ENCODE measurements at places on chromosomes 7 and 10.

DNA sequence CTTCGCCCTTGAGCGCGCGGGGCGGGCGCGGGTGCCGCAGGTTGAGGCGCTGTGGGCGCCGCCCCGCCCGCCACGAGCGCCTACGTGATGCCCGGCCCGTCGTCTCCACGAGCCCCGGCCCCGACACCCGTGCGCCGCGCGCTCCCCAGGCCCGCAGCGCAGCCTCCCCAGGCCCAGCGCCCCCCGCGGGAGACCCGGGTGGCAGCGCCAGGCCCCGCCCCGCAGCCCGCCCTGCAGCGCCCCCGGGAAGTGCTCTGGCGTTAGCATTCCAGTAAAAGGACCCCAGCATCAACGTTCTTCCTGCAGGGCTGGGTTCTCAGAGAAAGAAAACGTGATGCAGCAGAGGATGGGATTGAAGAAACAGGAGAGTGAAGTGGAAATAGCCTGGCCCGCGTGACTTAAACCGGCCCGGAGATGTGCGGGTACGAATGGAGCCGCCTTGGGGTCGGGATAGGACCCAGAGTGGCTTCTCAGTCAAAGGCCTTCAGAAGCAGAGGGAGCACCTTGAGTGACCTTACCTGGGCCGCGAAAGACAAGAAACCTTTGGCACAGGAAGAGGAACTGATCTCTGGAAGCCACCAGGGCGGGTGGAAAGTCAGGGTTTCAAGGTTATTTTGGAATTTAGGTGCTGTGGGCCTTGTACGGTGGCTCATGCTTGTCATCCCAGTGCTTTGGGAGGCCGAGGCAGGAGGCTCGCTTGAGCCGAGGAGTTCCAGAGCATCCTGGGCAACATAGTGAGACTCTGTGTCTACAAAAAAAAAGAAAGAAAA is 1.8 kb downstream of the PFKP start:
- peak; percentile 31 for DNase-seq

DNA sequence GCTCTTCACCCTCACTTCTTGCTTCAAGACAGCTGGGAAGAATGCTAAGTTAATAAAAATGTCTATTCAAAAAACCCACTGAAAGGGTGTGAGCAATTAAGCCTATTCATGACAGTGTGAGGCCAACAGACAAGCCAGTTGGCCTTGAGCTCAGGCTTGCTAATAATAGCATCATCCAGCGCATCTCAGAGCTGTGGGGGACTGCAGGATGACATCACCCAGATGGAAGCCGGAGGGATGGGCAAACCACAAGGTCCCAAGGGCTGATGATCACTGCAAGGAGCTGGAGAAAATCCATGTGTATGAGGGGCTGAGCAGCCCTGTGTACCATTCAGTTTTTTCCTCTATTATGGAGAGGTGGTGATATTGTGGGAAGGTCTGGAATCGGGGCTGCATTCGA is 770.4 kb downstream of the TNS3 start:
- no peak for DNase-seq

GRCh38 chr10:11210211-11210922 is 192.7 kb downstream of the CELF2 start:
- DNase-seq, result no peak

DNA sequence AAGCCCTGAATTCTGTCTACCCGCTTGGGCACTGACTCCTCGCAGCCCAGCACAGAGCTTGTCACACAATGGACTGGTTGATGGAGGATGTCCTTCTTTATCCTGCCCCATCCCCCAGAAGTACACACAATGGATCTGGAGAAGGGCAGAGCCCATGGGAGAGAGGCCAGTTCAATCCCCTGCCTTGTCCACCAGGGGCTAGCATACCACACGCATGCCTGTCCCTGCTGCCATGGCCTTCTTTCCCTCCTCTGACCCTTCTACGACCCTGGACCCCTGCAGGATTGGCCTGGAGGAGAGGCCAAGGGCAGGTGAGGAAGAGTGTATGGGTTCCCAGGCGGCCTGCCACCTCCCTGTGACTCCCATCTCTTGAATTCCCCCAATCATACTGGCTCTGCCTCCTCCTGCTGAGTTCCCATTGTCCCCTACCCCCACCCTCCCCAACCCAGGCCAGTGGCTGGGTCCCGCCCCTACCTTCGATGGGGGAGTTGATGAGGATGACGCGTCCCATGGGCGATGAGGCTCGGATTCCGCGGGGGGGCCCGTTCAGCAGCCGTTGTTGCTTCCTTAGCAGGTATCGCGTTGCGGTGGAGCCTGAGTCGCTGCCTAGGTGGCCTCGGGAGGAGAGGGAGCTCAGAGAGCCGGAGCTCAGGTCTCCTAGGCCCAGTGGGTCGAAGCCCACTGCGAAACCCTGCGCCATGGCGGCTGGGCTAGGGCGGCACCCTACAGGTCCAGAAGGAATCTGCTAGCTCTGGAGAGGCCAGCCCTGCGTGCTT is 1.2 kb downstream of the PDZD7 start:
- DNase-seq, result no peak

DNA sequence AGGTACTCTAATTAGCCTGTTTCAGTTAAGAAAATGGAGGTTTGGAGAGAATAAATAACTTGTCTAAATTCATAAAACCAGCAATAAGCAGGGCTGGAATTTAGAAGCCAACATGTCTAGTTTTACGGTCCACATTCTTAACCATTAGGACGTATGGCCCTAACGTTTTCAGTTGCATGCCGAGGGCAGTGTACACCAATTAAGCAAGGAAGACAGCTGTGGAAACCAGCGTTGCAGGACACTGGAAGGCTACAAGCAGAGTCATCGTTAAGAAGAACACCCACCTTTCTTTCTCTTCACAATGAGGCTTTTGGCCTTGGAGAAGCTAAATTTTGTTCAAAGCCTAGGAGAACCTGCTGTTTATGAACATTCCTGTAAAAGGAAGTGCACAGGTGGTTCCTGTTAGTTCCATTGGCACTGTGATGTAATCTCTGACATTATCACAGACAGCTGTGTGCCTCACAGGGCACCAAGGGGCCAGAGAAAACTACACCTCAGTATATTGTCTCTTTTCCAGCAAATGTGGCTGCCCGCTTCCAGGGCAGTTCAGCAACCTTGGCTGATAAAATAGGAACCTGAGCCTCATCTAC is 21.0 kb downstream of the MPP7 start:
- no peak for DNase-seq

DNA sequence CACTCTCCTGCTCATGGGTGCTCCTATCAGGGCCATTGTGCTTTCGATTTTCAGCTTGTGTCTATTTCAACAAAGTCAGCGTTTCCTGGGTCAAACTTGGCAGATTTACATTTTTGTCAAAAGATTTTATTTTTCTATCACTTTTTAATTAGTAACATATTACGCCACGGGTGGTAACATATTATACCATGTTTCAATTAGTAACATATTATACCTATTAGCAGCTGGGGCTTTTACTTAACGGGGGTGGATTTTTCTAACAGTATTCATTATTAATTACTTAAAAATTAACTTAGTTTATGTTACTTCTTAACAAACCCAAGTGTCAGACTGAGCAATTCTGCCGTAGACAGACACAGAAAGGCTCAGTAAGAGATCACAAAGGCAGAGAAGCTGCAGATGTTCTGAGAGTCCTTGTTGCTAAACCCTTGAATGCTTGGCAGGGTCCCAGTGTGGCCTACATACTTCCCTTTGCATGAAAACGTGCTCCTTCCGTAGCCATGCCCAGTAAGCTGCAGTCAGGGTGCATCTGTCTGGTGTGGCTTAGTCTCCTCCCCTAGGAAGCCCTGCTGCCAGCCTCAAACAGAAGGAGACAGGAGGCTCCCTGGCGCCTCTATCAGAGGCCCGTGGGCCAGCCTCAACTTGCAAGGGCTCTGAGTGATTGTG is 263.1 kb upstream of the CXCL12 start:
- no peak for DNase-seq

- no peak for DNase-seq
These were observed 22.2 kb downstream of the NEUROD6 start for GRCh38 chr7:31318313-31318712.

DNA sequence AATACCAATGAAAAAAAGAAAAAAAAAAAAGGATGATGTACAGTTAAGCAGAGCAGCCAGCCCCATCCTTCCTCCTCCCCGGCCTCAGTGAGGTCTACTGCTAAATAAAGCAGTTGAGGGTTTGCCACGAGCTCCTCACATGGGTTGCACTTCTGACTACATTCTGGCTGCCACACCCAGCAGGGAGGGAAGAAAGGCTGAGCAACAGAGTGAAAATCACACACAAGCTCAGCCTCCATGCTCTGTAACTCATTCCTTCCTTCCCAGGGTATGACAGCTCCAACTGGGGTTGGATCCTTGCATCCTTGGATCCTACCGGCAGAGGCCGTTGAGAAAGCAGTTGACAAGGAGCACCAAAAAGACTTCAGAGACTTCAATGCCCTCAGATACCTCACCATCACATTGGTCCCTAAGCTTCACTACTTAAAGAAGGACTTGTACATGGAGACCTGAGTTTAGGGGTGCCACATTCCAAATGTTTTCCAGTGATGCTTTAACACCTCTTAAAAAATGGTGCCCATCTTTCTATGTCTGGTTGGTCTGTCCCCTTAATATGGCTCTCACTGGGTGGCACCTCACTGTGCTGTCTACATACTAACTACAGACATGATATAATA is 52.9 kb upstream of the PIK3CG start:
- DNase-seq, result no peak

DNA sequence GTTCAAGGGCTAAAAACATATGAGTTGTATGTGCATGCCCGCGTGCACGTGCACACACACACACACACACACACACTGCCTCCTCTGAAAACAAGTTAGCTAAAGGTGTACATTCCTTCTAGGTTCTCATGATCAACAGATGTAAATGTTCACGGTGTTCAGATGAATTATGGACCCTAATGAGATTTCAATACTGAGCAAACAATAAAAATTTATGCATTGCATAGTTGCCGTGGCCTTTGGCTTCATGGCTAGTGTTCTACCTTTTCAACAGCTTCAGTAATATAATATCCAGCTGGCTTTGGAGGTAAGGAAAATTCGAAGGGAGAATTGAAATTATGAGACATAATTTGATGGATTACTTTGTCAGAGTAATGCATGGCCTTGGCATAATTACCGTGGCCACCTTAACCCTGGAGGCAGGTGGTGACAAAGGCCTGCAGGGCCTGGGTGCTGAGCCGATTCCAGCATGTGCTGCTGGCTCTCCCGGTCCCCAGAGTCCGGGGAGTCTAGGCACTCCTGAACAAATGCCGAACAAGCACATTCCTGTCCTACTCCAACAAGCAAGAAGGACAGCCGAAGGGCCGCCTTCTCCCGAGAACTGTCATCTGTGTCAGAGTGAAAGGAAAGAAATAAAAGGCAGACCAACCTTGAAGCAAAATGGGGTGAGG is 166.6 kb upstream of the TCF7L2 start:
- DNase-seq, result no peak

Data from stimulated activated CD4-positive, alpha-beta T cell treated with anti-CD3 and anti-CD28 coated beads, Interleukin-2, amount 100 ng/mL, for 48 hours (primary cell).